ENCODE measurements at places on chromosomes 2 and 18.

- DNase-seq: no peak
Measured at GRCh38 chr2:127670055-127670956, 5.0 kb downstream of the LIMS2 start.

- no peak for DNase-seq
Measured at GRCh38 chr2:238281826-238282480, 6.5 kb downstream of the PER2 start.

DNA sequence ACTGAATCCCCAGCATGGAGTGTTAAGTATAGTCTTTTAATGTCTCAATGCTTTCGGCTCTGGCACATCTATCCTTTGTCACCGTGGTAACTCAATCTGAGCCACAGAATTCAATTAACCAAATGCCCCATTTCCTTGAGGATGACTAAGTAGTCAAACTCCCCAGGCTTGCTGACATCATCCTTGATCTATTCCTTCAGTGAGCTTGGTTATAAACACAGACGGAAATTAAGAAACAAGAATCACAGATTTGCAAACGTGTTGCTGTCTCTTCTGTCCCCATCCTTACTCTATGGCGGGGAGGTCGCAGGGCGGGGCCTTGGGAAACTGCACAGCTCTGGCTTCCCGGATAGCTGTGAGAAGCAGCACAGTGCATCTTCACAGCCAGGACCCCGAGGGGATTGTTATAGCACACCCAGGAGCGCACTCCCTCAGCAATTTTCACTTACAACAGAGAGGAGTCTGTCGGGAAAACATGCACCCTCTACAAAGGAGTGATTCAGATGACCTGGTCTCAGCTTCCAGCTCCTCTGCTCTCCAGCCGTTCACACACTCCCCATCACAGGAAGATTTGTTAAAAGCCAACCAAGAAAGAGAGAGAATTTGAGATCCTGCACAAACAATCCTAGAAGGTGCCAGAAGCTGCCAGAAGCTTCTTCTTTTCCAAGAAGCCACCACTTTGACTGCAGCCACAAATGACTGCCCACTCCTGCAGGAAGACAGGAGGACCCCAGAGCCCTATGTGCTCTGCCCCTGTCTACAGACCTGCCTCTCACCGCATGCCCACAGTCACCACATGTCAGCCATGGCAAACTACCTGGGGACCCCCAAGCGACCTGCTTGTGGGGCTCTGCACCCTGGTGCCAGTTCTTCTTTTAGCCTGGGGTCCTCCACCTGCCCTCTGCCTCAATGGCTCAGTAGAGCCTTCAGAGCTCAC, 44.9 kb upstream of the YWHAQ start:
- DNase-seq: peak; percentile 69

DNA sequence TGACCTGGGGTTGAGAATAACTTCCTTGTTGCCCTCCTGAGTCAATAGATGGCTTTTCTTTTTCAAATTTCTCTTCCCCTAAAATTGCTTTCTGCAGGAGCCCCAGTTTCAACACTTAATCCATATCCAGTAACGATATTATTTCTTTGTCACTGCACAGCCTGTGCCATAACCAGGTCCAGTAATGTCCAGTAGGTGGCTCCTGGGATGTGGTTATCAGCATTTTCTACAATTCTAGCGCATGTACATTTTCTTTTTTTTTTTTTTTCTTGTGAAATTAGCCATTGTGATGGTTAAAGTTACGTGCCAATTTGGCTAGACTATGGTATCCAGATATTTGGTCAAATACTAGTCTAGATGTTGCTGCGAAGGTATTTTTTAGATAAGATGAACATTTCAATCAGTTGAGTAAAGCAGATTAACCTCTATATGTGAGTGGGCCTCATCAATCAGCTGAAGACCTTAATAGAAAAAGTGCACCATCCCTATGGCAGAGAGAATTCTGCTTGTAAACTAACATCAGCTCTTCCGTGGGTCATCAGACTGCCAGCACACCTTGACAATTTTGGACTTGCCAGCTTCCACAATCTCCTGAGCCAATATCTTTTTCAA, 72.9 kb upstream of the SCG2 start:
- DNase-seq: peak; percentile 46

DNA sequence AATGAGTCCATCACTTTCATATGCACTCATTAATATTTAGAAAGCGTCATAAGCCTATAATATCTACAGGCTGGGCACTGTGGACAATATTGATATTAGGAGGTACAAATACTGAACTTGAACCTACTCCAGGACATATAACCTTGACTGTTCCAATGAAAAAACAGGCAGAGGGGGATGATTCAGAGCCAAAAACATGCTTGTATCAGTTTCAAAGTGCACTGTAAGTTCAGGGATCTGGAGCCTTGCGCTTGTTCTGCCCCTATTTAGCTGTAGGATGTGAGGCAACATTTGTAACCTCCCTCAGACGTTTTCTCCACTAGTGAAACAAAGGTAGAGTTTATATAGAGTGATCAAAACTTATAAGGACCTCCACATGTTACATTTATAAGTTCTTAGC, 246.1 kb upstream of the GYPC start:
- no peak for DNase-seq

- DNase-seq: no peak
Measured at GRCh38 chr18:43013486-43013885, 102.0 kb downstream of the RIT2 start.

DNA sequence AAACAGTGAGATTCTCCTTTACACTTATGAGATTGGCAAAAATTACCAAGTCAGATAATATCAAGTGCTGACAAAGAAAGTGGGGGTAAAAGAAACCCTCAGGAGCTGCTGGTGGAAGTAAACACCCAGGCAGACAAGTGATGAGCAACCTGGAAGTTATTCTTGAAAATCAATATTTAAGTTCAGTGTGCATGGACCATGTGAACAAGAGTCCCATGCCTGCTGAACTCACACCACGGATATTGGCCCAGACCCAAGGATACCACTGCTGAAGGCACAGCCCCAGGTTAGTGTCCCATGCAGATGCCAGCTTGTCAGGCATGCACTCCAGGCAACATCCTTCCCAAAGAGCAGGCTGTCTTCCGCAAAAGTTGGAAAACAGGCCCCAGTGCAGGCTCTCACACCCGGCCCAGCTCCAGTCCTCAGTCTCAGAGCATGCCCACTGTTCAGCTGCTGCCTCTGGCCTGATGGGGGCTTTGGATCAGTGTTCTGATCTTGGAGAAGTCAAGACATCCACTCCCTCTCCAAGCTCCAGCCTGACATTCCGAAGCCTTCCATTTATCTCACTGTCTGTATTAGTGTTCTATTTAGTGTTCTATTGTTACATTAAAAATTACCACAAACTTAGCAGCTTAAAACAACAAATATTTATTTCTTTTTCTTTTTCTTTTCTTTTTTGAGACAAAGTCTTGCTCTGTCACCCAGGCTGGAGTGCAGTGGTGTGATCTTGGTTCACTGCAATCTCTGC, 70.0 kb downstream of the HS1BP3 start:
- DNase-seq: no peak

- DNase-seq: peak; percentile 55
Measured at GRCh38 chr2:150133623-150134022, 353.8 kb downstream of the RND3 start.

GRCh38 chr2:197606180-197606579, 69.2 kb downstream of the RFTN2 start:
- no peak for DNase-seq

- no peak for DNase-seq
Measured at GRCh38 chr2:228658998-228659397, 477.5 kb upstream of the SPHKAP start.

All from SW 1271 (cell line).